ENCODE measurements at places on chromosomes 6 and 20.

GRCh38 chr6:112441607-112442006 is 94.5 kb downstream of the RFPL4B start:
- DNase-seq = no peak

DNA sequence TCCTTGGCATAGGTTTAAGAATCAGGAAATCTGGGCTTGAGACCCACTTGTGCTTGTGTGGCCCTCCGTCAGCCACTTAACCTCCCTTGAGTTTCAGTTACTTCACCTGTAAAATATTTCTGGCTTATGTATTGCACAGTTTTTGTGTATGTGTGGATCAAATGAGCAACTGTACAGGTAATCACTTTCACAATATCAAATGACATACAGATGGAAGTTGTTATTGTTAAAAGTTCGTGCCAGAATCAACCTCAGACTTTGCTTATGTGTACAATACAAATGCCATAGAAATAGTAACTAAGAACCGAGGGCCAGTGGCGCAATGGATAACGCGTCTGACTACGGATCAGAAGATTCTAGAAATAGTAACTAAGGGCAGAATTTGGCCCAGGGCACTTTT is 65.6 kb upstream of the KIF13A start:
- no peak for DNase-seq

DNA sequence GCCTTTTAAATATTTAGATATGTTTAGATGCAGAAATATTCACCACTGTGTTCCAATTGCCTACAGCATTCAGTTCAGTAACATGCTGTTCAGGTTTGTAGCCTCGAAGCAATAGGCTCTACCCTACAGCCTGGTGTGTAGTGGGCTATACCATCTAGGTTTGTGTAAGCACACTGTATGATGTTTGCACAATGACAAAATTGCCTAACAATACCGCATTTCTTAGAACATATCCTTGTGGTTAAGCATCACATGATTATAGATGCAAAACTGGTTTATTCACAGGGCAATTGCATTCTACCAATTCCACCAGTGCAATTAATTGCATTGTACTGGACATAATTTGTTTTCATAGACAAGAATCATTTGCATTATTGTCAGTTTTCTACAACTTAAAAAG is 7.9 kb upstream of the SLC22A16 start:
- no peak for DNase-seq

DNA sequence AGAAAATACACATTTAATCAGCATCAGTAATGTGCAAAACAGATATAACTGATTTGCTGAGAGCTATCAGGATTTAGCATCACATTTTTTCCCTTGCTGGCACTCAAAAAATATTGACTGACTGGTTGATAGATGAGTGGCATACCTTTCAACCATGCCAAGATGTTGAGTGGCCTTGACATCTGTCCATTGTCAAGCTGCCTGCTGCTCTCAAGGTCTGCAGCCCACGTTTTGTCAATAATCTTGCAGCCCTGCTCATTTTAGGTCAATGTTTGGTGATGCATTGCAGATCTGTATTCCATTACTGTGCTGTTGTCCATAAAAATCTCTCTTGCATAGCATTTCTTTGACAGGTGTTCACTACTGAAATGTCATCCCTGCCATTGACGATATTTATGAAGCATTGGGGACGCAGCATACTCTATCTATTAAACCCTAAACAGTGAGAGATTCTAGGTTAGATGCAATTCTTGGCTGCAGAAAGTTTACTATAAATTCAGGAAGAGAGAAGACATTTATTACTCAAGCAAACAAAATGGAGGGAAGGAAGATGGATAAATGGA is 111.6 kb downstream of the BFSP1 start:
- DNase-seq = no peak

DNA sequence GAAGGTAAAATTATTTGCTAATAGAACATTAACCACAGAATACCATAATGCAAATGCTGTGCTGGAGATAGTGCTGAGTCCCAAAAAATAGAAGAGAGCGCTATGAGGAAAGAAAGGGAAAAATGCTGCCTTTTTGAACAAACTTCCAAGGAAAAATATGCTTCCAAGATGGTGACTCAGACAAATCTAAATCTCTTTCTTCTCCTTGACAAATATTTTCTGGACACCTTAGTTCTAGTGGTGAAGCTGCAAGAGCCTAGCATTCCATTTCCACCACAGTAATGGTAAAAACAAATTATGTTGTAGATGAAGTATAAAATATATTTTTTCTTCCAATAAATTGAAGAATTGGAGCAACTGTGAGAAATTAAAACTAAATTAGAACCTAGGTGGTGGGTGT is 155.6 kb upstream of the TBX18 start:
- DNase-seq = no peak

DNA sequence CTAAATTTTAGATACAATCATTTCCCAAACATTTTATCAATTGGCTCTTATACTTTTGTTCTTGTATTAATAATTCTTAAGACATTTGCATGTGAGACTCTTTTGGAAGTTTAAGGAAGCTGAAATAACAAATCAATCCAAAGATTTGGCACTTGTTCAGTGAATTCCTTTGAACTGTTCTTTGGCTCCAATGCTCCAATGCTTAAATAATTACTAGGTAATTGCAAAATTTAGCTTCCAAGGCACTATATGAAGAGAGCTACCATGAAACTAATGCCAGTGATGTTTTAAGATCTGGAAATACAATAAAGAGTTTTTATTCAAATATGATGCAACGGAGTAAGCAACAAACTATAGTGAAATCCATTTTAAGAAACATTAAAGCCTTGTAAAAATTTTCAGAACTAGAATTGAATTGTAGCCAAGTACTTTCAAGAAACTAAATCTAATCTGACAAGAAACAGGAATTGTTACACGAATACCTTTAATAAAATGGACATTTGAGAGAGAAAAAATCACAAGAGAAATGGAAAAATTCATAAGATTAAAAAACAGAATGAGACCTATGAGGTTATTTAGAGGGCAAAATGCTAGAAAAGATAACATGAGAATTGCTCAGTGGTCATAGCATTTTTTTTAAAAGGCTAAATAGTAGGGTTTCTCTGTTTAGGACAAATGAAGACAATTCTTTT is 43.6 kb upstream of the SMLR1 start:
- no peak for DNase-seq

DNA sequence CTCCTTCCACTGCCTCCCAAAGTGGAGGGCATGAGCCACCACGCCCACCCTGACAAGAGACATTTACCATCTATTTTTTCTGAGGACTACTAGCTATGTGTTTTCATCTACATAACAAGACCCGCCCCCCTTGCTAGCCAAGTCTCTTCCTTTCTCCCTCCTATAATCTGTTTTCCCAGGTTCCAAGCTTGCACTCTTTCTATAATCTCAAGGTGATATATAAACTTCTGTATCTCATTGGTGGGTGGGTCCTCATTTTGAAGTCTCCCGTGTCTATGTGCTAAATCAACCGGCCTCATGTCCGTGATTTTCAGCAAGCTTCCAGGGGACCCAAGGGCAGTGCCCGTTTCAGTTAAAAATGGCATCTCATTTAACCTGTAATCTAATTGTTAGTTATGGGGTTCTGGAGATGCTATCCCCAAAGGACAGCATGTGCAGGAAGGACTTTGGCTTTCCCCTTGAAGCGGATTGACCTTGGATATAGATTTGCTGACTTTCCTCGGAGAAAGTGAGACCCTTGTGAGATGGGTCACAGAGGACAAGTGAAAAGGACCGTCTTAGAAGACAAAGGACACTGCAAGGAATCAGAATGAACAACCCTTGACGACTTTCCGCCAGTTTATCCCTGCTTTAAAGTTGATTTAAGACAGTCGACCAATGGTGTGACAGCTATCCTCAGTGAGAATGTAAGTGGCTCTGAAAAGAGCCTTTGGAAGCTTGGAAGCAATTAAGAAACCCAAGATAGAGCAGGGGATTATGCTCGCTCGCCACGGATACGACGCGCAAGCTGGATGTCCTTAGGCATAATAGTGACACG is 22.4 kb downstream of the OR2B2 start:
- no peak for DNase-seq

DNA sequence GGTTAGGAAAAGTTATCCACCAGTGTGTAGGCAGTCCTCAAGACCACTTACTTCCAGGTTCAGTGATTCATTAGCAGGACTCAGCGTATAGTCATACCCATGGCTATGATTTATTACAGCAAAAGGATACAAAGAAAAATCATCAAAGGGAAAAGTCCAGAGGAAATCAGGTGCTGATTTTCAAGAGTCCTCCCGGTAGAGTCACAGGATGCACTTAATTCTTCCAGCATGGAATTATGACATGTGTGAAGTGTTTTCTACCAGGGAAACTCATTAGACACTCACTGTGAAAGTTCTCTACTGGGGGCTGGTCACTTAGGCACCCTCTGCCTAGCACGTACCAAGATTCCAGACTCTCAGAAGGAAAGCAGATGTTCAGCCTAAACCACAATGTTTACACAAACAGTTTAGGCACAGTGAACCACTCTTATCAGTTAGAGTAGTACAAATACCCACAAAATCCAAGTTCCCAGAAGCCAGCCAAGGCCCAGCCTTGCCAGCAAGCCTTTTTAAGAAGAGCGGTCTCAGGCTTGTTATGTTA is 10.2 kb downstream of the WFDC3 start:
- no peak for DNase-seq

DNA sequence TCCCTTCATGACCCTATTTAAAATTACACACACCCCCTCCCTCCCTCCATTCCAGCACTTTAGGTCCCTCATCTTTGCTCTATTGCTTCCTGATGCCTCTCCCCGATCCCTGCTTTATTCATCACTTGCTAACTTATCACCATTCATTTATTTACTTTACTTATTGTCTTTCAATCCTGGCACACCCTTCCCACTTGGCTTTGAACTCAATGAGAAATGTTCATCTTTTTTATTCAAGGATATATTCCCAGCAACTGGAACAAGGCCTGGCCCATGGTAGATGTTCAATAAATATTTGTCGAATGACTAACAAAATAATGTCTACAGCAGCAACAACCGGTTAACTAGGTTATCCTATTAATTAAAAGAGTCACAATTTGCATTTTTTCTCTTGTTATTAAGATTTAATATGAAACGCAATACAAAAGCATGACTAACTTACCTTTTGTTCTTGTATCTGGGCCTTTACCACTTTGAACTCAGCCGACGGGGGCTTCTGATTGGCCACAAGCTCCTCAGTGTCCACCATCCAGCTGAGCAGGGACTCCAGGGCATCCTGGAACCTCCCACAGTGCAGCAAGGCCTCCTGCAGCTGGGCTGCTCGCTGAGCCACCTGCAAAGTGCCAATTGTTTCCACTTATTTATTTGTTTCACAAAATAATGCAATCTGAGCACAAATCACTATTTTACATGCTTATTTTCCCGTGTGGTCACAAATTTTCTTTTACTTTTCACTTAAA is 107.8 kb downstream of the DST start:
- no peak for DNase-seq

- DNase-seq = peak; percentile 62
Measured at GRCh38 chr20:46332373-46333160, 24.3 kb upstream of the CDH22 start.

DNA sequence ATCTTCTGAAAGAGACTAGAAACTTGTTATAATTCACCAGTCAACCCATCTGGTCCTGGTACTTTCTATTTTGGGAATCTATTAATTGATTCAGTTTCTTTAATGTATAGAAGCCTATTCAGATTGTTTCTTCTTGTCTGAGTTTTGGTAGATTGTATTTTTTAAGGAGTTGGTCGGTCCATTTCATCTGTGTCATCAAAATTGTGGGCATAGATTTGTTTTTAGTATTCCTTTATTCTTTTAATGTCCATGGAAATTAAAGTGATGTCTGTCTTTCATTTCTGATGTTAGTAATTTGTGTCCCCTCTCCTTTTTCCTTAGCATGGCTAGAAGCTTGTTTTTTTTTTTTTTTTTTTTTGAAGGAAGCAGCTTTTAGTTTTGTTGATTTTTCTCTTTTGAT is 15.2 kb downstream of the STXBP5 start:
- DNase-seq = no peak

- DNase-seq = no peak
Measured at GRCh38 chr20:22423190-22423832, 161.1 kb downstream of the FOXA2 start.

GRCh38 chr6:45000833-45001232 is 327.3 kb upstream of the RUNX2 start:
- DNase-seq = no peak

DNA sequence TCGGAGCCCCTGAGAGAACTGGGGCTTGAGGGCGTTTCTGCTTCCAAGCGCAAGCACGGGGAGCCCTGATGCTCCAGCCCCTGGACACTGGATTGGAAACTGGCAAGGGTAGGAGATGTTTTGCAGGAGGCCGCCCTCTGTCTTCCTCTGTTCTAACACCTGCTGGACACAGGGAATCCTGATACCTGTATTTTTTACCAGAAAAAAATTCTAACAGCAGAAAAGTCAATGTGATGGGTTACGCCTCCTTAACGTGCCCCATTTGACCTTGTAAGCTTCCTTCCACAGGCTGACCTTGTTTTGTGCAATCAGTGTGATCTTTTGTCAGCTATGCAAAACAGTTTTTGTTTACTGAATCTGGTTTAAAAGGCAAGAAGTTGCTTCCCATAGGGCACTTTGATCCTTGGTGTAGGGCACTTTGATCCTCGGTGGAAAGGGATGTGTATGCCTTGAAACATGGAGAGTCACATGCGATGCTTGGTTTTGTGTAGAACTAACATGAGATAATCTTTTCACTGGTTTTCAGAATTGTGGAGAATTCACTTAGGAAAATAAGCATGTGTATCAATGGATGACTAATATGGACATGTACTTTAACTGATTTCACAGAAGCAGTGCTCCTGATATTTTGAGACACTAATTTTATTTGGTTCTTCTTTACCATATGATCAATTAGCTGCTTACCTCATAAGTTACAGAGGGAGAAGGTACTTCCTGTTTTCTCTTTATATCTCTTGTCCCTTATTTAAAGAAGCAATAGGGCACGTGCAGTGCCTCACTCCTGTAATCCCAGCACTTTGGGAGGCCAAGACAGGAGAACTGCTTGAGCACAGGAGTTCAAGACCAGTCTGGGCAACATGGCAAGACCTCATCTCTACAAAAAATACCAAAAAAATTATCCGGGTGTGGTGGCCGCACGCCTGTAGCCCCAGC is 59.9 kb upstream of the MAP3K4 start:
- DNase-seq = no peak

DNA sequence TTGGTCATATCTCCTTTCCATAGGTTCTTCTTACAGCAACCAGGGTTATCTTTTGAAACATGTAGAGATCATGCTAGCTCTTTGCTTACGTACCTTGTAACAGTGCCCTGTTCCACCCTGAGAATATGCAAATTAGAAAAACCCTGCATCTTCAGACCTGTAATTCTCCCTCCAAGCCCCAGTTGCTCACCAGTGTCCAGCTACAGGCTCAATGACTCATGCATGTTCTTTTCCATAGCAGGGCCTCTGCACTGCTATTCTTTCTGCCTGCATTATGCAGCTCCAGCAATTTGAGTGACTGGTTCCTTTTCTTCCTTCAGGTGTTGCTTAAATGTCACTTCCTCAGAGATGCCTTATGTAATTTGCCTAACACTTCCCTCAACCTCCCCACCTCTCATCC is 636.2 kb downstream of the KHDRBS2 start:
- no peak for DNase-seq

DNA sequence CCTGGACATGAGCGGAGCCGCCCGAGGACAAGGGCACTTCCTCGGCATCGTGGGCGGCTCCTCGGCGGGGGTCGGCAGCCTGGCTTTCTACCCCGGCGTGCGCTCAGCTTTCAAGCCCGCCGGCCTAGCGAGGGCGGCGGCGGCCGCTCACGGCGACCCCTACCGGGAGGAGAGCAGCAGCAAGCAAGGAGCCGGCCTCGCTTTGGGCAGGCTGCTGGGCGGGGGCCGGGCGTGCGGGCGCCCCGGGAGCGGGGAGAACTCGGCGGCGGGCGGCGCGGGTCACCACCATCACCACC is 6.7 kb downstream of the PRDM13 start:
- peak; percentile 69 for DNase-seq

All from BE2C (cell line).